ENCODE measurements at places on chromosomes 3 and 15.

GRCh38 chr3:183212096-183212495 is 41.0 kb upstream of the B3GNT5 start:
- DNase-seq = no peak

DNA sequence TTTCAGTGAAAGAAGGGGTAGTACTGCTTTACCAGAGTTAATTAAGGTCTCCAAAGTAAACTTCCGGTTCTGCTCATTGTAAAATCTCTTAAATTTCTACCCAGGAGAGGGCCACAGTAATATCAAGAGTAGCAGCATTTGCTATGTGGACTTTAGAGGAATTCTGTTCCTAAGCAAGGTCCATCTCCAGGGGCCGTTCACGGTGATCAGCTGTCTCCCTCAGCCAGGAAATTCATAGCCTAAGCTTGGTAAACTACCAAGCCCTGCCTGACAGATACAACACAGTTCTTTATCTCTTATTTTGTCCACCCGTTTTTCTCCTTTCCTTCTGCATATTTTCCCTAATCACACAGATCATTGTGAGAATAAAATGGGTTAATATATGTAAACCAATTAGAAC is 2.3 kb downstream of the DUT start:
- no peak for DNase-seq

DNA sequence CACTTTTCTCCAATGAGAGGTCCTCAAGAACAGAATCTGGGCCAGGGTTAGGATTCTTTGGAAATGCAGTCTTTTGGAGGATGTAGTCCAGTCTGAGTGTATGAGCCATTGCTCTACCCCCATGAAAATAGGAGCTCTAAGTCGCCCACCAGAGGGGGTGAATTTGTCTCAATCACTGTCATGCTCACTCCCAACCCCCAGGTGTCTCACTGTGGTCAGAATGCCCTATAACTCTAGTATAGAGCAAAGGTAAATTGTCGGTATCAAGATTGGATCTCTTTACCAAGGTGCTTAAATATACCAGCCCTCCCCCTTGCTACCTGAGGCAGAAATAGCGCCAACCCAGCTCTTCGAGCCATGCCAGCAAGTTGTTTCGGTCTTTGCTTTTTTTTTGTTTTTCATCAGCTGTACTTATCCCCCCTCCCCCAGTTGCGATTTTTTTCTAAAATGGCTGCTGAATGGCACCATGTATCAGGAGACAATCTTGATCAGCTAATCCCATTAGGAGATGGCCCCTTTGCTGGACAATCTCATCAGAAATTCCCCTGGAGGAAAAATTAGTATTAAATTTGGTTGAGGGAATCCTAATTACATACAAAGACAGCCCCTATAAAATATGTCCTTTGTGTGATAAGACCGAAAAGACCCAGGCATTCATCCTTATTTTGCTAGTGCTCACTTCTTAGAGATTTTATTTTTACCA is 130.7 kb downstream of the EBLN2 start:
- no peak for DNase-seq

DNA sequence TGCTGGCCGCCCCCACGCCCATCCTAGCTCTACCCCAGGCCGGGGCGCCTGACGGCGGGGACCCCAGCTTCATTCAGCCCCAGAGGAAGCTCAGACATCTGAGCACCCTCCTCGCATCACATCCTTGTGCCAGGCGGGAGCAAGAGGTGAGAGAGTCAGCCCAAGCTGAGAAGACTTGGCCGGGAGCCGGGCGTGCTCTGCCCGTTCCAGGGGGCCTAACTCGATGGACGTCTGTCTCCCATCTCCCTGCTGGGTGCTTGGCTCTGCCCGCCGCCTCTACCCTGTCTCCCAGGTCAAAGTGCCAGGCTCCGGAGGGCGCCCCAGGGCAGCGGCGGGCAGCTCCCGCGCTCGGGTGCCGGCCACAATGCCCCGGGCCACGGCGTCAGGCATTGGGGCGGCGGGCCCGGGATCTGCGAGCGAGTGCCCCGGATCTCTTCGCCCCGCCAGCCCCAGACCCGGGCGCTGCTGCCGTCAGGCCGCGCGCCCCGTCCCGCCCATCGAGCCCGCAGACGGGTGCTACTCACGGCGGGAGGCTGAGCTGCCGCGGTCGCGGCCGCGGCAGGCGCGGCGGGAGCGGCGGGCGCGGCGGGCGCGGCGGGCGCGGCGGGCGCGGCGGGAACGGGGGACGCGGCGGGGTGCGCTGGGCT is 388 bp downstream of the DAPK2 start:
- peak; percentile 28 for DNase-seq

GRCh38 chr3:24523988-24524727 is 29.5 kb upstream of the THRB start:
- DNase-seq = no peak
